ENCODE measurements at places on chromosomes 11 and 22.

- peak; percentile 60 for DNase-seq
Observed at GRCh38 chr11:59207988-59208451, 4.7 kb downstream of the MPEG1 start.

- no peak for DNase-seq
Observed at GRCh38 chr11:688681-689080, 6.3 kb downstream of the DEAF1 start.

- peak; percentile 70 for DNase-seq
Observed at GRCh38 chr22:38850941-38851849, 7.4 kb upstream of the NPTXR start.

DNA sequence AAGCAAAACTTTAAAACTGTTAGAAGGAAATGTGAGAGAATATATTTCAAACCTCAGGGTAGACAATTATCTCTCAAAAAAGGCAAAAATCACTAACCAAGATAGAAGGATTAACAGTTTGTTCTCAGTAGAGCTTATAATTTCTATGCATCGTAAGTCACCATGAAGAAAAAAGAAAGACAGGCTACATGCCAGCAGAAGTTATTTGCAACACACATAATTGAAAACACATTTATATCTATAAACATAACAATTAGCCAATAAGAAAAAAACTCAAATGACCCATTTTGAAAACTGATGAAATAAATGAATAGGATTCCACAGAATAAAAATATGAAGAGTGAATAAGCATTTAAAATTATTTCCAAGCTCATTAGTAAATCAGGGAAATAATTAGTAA is 24.4 kb upstream of the SNX19 start:
- no peak for DNase-seq

- no peak for DNase-seq
Observed at GRCh38 chr11:129770993-129771392, 44.7 kb upstream of the TMEM45B start.

All from mesenchymal stem cell (in vitro differentiated cells and primary cell).